ENCODE measurements at places on chromosomes 3 and 15.

DNA sequence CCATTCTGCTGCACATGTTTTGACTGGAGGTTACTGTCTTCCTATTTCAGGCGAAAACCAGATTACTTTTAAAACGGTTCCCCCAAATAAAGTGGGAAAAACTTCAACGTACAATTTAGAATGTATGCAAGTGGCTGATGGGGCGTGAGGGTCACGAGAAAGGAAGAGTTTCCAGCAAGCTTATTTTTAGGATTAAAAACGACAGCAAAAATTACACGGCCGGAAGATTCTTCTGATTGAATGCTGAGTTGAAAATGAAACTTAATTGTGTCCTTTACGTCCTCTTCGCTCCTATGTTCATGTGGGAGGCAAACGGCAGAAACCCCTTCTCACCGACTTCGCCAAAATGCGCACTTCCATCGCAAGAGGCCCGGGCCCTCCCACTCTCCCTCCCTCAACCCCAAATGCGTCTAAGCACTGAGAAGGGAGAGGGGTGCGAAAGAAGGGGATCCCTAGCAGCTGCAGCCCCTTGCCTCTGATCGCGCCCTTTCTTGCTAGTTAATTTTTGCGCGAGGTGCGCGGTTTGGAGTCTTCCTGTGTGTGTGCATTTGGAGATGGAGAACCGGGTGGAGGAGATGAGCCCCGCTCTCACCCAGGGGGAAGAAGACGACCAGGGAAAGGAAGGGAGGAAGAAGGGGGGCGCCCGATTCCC is 656 bp downstream of the CD47 start:
- DNase-seq, result no peak

DNA sequence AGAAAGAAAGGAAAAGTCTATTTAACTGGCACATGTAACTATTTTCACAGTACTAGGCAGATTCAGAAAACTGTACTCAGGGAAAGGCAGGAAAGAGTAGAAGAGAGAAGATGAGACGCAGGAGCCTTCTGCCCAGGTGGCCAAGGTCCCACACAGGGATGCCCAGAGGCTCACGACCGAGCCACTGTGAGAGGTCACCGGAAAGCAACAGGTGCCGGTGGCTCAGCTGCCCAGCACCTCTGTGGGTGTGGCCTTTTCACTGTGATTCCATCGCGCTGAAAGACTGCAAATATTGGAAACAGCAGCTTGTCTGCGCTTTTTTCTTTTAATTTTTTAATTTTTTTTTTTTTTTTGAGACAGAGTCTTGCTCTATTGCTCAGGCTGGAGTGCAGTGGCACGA is 226.8 kb downstream of the OCA2 start:
- no peak for DNase-seq

- DNase-seq, result no peak
These were observed 7.9 kb downstream of the FAH start for GRCh38 chr15:80160570-80161156.

DNA sequence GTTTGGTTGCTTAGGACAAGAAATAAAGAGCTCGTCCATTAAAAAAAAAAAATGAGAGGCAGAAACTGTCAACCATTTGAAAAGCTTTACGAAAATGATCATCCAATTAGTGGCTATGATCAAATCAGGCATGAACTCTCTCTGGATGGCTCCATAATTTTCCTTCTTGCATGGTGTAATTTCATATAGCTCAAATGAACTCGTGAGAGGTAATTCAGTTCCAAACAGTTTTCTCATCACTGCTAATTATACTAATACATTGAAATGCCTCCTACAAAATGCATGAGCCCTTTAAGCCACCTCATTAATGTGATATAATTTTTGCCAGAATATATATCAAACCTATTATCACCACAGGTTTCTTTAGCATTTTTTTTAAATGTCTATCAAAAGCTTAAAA is 239.5 kb upstream of the MEIS2 start:
- no peak for DNase-seq

DNA sequence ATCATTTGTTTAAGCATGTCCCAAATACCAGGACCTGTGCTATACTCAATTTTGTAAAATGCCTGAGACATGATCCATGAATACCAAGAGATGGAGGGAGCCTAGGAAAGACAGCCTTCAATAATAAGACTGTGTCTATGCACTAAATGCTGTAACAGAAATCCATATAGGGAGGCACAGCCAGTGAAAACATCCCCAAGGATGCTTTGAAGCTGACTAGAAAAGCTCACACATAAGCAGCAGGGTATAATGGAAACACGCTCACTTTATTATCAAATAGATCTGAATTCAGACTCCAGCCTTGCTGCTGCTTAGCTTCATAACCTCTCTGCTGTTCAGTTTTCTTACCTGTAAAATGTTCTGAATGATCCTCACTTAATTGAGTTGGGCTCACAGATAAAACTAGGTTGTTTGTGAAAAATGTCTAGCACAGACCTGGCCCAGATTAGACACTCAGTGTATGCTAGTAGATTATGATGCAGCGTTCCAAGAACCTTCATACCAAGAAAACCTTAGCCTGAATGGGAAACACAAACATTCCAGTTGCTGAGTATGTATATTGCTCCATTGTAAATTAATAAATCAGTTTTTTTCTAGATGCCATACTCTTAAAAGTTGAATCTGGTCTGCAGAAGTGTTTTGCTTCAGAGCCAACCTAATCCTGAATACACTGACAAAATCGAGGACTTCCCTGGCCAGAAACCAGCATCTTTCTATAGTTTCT is 3.8 kb upstream of the LARP6 start:
- no peak for DNase-seq

DNA sequence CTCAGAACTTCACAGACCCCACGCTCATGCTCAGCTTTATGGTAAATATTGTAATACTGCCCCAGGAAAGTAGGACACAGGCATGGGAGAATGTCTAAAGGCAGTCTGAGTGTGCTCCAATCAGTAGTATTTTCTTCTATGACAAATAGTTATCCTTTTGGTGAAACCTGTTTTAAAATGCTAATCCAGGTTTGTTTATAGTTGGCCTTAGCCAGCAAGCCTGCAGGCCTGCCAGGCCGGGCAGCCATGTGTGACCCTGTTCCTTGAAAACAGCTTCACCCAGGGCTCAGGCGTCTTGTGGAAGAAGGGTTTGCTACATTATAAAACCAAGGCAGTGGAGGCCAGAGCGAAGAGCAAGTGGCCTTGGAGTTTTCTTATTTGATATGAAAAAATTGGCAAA is 104.7 kb downstream of the SEMA6D start:
- DNase-seq, result peak; percentile 17
